Tibial nerve (tissue), 4 donors: ENCODE measurements at places on chromosomes 6 and 20. TPM values are rescaled to one million over a fixed set of nuclear protein-coding genes. Genes with fewer than 3 reads are reported as not detected.

The ATAT1 gene
- 5.9 TPM for total RNA-seq

The B3GAT2 gene
- total RNA-seq: not detected

GRCh38 chr6:98838032-98838431 is 3.7 kb downstream of the POU3F2 start:
- no peak for DNase-seq

GRCh38 chr20:10105046-10105445 is 70.3 kb downstream of the ANKEF1 start:
- no peak for DNase-seq
